MM.1S (cell line): ENCODE measurements at places on chromosomes 11 and 22.

GRCh38 chr11:82146789-82147188 lies 586.9 kb downstream of the FAM181B start:
- DNase-seq = no peak

DNA sequence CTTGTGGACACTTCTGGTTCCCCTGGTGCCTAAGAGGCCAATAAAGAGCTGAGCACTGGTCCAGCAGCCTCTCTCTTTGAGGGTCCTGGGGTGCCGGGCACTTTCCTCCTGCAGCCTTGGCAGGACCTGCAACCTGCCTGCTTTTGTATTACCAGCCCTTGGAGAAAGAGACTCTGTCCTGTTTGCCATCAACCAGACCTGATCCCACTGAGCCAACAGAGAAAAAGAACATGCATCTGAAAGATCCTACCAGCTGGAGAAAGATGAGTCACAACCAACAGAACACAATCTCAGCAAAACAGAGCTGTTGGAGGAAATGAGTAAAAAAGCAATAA lies 321.0 kb downstream of the DDX10 start:
- DNase-seq = no peak

DNA sequence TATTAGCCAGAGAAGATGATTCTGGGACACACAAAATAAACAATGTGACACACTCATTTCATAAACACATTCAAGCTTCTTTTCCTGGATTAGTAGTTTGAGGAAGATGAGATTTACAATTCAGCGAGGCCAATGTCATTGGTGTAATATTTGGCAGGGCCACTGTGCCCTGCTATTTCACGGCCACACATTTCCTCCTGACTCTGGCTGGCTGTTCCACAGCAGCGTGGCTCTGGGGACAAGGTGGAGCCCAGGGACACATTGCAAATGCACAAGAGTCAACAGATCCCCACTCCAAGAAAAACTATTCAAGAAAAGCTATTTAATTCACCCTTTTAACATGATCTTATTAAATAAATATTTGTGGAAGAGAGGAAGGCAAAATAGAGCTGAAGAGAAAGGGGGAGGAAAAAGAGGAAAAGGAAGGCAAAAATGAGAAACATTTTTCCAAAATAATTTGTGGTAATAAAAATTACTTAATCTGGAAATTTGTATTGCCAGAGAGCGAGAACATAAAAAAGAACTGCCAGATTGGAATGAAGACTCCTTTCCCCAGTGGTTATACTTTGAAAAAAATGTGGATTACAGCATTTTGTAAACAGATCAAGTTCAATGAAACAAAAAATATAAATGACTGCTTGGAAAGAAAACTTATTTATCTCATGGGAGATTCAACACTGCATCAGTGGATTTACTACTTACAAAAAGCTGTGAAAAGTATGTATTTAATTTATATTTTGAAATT lies 27.1 kb downstream of the NXPE2 start:
- no peak for DNase-seq

GRCh38 chr11:10503777-10504480 lies 37.1 kb downstream of the RNF141 start:
- DNase-seq = no peak

GRCh38 chr11:134951305-134951700 lies 539.3 kb upstream of the B3GAT1 start:
- DNase-seq = no peak

DNA sequence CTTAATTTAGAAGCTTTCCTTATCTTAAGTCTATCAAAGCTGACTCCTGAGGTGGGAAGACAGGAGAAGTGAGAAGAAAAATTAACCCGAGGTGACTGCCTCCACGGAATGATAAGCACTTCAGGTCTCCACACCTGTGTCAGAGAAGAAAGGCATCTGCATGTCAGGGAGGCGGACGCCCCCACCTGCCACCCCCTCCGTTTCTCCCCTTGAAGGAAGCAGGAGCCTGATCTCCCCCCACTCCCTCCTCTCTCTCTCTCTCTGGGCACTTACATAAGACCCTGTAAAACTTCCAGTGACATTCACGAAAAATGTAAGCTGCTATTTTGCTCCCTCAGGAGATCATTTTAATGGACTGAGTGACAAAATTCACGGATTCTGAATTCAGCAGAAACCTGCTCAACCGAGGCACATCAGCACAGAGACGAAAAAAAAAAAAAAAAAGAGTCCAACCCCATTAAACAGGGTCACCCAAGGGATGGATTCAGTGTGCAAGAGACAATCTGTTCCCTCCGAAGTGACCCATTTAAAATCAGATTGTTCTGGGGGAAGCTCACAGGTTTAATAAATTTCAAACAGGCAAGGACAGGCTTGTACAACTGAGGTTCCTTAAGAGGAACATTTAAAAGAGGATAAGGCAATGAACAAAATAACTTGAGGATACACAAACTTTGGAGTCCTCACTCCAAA lies 1.5 kb downstream of the LARGE1 start:
- DNase-seq = no peak

DNA sequence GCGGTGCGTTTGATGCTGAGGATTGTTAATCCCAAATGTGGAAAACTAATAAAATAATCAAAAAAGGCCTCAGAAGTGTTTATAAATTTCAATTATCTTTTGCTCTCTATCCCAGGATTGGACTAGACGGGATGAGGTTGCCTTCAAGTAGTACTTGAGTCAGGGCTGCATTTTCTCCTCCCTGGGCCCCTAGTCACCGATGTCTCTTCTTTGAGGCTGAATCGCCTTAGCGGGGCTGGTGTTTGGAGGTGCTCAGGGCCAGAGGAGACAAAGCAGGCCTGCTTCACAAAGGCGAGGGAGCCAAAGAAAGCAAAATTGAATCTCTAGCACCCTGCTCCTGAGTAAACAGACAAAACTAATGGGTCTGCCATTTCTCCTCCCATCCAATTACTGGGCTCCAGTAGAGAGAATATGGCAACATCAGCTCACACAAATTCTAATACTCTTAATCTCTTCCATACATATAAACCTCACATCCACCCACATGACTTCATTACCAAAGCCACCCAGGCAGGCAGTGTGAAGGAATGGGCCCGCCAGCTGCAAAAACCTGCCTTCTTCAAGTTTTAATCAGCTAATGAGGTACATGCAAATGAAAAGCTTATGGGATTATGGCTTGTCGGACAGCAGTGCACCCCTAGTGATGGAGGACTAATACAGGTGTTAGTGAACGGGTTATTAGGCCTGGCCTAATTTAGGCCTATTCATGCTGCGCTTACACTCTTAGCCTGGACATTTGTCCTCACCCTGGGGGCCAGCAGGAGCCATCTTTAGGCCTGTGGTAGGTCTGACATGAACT lies 52.7 kb upstream of the HTATIP2 start:
- DNase-seq = no peak

DNA sequence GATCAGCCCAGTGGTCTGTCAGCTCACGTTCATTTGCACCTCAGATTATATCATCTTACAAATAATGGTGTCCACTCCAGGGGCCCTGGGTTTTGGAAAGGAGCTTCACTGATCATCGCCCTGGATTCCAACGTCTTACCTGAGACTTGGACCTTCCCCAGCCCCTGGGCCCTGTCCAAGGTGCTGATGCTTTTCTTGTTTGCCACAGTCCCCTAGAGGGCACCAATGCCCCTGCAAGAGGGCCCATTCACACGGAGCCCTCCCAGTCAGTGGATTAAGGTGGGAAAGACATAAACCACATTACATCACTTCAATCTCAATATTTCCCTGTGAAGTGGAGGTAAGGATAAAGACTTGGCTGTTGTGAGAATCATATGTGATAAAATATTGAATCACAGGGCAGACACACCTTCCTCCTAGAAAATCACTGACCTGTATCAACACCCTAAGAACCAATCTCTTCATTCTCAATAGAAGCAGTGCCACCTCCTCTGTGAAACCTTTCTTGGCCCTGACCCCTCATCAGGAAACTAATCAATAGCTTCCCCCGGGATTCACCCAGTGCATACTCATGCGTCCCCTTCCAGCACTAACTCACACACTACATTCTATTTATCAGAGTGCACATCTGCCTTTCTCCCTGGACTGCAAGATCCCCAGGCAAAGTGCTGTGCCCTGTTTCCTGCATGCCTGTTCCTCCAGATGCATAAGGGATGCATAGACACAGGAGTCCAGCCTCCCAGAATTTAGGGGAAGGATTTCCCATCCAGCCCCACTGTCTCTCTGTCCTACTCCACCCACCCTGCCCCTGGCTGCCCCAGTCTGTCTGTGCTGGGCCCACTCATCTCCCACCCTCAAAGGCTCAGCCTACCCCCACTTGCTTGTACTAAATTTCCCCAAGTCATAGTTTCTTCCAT lies 167.0 kb downstream of the BUD13 start:
- DNase-seq = peak; percentile 55

DNA sequence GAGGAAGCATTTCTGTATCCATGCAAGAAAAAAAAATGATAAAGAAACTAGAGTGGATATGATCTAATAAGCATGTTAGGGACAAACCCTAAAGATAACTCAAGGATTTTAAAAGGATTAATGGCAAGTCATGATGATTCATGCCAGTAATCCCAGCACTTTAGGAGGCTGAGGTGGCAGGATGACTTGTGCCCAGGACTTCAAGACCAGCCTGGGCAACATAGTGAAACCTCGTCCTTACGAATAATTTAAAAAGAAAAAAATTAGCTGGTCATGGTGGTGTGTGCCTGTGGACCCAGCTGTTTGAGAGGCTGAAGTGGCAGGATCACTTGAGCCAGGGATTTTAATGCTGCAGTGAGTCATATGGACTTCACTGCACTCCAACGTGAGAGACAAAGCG lies 145.5 kb upstream of the BLID start:
- no peak for DNase-seq

- DNase-seq = no peak
Observed at GRCh38 chr11:65213322-65214211, 31.8 kb downstream of the CAPN1 start.

DNA sequence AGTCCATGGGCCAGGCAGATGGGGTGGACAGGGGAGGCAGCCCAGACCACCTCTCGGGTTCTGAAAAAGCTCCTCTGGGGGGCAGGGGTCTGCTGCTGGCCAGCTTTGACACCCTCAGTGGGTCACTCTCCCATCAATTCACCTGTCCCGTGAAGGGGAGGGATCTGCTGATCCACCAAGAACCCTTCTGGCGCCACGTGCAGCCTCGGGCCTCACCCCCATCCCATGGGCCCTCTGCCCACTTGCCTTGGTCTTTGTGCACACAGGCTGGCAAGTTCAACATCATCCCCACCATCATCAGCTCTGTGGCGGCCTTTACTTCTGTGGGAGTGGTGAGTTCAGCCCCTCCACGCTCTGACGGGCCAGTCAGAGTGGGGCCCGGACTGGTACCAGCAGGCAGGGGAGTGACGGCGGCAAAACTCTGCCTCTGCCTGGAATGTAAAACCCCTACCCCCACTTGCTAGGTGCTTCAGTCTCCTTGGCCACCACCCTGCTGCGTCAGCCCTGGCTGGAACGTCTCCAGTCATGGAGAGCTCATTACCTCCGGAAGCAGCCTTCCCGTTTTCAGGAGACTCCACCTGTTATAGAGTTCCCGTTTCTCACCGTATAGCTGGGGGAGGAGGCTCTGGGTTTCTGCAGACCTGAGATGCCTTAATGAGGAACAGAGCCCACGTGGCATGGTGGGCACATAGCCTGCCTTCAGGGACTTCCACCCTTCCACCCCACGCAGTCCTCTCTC lies 12.7 kb downstream of the PRG3 start:
- DNase-seq = no peak

DNA sequence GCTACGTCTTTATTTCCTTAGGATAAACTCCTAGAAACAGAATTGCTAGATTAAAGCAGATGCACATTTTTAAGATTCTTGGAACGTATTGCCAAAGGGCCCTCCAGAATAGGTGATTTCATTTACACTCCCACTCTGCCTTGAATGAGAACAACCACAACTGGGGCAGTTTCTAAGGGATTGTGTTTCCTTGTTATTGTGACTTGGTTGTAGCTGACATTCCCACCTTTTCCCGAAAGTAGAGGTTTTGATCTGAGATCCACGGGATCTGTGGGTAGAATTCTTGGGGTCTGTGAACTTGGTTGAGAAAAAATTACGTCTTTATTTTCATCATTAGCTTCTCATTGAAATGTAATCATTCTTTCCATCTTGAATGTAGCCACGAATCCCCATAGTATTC lies 21.5 kb downstream of the LRRC32 start:
- no peak for DNase-seq

GRCh38 chr11:8681837-8682302 lies 595 bp downstream of the TRIM66 start:
- peak; percentile 56 for DNase-seq

DNA sequence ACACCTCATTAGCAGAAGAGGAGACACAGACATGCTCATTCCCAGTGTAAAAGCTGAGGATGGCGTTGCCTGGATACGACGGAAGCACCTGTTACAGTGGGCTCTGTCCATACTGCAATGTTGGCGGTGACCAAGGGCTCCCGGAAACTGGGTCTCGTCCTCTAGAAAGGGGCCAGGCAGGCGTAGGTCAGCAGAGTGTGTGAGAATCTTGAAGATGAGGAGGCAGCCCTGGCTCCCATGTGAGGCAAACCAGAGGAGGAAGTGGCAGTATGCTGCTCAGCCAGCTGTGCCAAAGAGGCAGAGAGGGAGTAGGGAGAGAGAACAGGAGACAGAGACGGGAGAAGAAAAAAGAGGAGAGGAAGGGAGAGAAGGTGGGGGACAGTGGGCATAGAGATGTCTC lies 10.3 kb downstream of the LTO1 start:
- DNase-seq = no peak

DNA sequence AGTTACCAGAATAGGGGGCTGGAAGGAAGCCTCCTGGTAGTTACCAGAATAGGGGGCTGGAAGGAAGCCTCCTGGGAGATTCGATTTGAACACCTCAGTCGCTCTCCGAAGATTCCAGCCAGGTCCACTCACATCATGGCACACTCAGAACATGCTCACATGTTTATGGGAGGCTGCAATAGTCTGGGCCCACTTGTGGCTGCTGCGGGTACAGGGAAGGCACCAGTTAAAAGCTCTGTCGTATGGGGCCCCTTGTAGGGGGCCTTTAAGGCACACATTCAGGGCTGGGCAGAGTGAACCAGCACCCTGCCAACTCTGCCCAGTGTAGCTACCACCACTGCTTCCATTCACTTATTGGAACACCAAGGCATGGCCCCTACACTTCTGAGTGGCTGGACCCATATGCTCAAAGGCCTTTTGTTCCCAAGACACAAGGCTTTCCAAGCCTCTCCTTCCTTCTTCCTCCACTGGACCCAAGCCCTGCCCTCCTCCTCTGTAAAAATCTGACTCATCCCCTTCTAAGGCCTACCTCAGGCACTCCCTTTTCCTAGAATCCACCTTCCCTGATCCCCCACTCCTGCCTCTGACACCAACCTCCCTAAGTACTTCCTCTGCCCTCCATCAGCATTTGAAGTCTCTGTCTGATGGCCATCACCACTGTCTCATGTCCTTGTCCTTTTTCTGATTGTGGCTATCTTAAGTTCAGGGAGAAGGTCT lies 28.0 kb downstream of the USP35 start:
- no peak for DNase-seq

DNA sequence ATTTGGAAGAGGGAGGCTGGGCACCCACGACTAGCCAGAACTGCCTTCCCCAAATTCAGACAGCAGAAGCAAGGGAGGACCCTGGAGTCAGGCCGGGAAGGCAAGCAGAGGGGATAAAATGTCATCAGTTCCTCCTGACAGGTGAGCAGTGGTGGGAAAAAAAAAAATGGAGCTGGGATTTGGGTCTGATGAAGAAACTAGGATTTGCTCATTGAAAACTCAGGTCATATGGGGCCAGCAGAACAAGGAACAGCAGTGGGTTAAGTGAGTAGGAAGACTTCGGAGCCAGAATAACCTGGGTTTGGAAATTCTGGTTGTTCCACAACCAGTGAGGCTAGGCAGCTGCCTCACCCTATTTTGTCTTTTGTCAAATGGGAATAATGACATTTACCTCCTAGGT lies 28.9 kb upstream of the DRD2 start:
- no peak for DNase-seq
